ENCODE measurements at places on chromosomes 2 and 18.

GRCh38 chr2:142642650-142643049, 234.8 kb upstream of the KYNU start:
- DNase-seq = no peak

GRCh38 chr2:132009874-132010521, 151.8 kb downstream of the ANKRD30BL start:
- DNase-seq = no peak

DNA sequence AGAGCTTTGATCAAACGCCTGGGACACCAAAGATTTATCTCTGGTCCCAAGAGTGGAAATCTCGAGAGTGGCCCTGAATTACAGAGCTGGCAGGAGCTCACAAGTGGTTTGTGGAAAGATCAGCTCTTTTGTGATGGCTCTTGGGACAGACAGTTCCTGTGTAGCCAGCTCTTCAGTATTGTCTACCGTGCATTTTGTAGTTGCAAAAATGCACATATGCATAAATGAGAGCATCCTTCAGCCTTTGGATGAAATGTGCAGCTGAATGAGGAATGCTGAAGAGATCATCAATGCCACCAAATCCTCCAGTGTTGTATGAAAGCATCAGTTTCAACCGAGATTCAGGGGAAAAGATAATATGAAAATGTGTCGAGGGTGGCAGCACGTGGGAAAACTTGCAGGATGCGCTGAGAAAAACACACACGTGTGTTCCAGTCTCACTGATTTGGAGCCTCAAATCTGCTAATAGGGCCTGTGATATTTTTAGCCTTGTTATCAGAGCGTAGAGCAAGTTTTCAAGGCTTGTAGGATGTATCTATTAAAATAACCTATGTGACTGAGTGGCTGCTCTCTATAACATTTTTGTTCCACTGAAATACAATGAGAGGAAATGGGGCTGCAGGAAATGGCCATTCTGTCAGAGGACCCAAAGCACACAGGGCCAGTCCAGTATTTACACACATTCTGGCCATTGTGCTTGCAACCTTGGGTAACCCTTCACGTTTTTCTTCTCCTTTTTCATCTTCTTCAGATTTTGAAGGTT, 138.7 kb downstream of the PRKCE start:
- DNase-seq = no peak

DNA sequence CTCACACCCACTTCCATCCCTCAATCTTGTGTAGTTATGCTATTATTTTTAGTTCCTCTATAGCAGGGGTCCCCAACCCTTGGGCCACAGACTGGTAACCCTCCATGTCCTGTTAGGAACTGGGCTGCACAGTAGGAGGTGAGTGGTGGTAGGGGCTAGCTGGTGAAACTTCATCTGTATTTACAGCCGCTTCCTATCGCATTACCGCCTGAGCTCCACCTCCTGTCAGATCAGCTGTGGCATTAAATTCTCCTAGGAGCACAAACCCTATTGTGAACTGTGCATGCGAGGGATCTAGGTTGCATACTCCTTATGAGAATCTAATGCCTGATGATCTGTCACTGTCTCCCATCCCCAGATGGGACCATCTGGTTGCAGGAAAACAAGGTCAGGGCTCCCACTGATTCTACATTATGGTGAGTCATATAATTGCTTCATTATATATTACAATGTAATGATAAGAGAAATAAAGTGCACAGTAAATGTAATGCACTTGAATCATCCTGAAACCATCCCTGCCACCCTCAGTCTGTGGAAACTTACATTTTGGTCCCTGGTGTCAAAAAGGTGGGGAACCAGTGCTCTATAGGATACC, 1.6 kb upstream of the RAB11FIP5 start:
- DNase-seq = no peak

DNA sequence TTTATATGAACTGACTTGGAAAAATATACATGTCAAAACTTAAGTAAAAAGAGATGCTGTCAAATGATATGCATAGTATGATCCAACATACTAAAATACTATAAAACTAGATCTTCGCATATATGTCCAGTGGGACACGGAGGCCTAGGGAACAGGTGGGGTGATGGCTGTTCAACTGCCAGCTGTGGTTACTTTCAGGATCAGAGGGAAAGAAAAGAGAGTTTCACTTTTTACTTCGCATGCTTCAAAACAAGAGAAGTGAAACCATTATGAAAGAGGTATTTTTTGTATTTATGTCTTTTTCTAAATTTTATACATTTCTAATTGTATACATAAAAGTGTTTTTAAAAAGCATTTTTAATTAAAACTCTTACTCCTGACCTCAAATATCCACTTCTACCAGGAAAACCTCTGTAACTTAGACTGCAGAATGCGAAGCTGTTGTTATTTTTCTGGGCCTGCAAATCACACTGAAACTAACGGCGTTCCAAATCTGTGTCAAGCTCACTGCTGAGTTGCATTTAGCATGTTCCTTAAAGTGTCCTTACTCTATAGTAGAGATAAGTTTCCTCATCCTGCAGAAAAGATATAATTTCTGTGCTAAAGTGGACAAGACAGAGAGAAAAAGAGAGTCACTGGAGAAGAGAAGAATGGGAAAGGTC, 97.8 kb upstream of the SLC35G4 start:
- no peak for DNase-seq

GRCh38 chr2:71938659-71939587, 208.7 kb downstream of the CYP26B1 start:
- DNase-seq = no peak

DNA sequence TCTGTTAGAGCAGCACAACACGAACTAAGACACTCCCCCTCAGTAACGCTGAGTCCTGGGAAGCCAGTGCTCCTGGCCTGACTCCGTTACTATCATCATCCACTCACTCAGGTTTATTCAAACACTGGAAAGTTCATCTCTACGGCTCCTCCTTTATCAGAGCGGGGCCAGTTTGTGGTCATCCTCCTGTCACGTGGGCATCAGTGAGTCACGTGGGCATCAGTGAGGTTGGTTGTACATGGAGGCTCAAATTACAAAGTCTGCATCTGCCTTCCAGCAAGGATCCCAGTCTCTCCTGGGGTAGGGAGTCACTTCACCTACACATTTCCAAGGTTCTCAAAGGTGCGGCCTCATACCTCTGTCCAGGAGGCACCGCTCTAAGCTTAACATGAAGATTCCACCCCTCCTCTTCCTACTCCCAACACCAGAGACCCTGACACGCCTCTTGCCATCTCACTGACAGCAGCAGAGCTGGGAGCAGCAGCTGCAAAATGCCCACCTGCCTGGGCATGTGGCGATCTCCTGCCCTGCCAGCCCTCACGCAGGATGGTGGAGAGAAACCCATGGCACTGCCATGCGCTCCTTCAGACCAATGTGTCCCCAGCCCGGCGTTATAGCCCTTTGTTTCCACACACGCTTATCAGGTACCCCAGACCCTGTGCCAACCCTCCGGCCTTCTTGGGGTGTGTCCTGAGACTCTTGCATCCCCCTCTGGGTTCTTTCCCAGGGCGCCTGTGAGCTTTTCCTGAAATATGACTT, 99.2 kb upstream of the PTPRM start:
- DNase-seq = no peak

GRCh38 chr2:182252534-182252933, 174.3 kb downstream of the PDE1A start:
- no peak for DNase-seq

Measured in stimulated activated CD8-positive, alpha-beta memory T cell treated with anti-CD3 and anti-CD28 coated beads, Interleukin-7, amount 100 ng/mL, for 1 hour (primary cell).